Activated CD8-positive, alpha-beta memory T cell treated with anti-CD3 and anti-CD28 coated beads for 48 hours (primary cell): ENCODE measurements at places on chromosomes 1 and 21.

- DNase-seq: no peak
These were observed 13.1 kb downstream of the FAM78B start for GRCh38 chr1:166153525-166154314.

DNA sequence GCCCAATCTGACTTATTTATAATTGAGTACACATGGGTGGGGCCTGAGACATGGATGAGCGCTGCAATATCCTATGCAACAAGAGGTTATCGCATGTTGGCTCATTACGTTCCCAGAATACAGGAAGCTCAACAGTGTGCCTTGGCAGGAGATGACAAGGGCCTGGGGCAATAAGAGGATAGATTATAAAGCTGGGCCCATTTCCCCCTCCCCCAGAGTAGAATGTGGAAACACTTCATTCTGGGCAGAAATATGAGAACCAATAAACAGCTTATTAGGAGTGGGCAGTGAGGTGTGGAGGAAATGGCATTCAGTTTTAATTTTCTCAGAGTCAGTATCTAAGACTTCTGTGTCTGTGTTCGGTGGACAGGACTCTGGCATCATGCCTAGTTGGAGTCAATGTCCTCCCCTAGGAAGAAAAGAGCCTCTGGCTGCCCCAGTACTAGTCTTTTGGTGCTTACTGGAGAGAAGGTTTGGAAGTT, 92.8 kb downstream of the PIK3R3 start:
- DNase-seq: no peak

- DNase-seq: no peak
These were observed 104.9 kb downstream of the CRYAA start for GRCh38 chr21:43273708-43274021.

DNA sequence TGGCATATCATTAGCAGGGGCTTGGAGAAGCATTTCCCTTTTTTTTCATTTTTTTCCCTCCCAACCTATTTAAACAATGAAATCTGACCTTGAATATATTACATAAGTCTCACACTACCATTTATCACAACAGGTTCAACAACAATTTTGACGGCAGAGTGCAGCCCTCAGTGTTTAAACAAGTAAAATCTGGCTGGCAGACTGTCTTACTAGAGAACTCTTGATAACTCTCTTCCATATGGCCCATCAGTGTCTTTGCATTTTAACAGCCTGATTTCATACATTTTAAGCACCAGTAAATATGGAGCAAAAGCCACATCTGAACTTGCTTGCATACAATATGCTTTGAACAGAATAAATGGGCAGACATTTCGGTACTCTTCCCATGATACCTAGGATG, 213.0 kb downstream of the KCTD3 start:
- no peak for DNase-seq

DNA sequence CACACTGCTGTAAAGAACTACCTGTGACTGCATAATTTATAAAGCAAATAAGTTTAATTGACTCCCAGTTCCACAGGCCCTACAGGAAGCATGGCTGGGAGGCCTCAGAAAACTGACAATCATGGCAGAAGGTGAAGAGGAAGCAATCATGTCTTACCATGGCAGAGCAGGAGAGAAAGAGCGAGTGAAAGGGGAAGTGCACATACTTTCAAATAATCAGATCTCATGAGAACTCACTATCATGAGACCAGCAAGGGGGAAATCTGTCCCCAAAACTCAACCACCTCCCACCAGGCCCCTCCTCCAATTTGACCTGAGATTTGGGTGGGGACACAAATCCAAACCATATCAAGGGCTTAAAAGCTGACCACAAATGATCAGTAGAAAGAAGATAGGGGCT, 493.2 kb downstream of the PTPRC start:
- no peak for DNase-seq

- no peak for DNase-seq
These were observed 33.6 kb downstream of the CAMK1G start for GRCh38 chr1:209617047-209617673.

DNA sequence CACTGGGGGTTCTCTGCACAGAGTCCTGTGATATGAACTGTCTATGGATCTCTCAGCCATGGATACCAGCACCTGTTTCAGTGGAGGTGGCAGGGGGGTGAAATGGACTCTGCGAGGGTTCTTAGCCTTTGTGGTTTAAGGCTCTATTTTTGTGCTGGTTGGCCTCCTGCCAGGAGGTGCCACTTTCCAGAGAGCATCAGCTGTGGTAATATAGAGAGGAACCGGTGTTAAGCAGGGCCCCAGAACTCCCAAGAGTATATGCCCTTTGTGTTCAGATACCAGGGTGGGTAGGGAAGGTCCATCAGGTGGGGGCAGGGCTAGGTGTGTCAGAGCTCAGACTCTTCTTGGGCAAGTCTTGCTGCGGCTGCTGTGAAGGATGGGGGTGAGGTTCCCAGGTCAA, 330.0 kb upstream of the PLD5 start:
- no peak for DNase-seq

DNA sequence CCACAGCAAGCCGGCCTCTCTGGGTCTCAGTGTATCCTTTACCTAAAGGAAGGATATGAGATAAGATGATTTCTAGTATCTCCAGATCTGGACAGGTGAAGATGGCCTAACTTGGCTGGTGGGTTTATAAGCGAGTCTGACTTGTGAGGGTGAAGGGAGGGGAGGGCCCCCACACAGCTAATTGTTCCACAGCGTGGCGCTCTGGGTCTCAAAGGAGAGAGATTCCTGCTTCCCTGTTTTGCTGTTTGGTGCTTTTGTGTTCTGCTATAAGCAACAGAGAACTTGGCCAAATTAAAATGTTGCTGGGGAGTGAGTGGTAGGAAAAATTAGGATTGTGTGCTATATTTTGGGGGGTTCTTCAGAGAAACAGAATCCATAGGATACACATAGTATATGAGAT, 28.9 kb upstream of the NLRP3 start:
- DNase-seq: no peak

- DNase-seq: no peak
These were observed 18.8 kb downstream of the JUN start for GRCh38 chr1:58765006-58765405.

GRCh38 chr21:39673736-39674135, 61.0 kb downstream of the B3GALT5 start:
- no peak for DNase-seq

- DNase-seq: no peak
These were observed 1.1 kb downstream of the IGFN1 start for GRCh38 chr1:201191653-201192260.

DNA sequence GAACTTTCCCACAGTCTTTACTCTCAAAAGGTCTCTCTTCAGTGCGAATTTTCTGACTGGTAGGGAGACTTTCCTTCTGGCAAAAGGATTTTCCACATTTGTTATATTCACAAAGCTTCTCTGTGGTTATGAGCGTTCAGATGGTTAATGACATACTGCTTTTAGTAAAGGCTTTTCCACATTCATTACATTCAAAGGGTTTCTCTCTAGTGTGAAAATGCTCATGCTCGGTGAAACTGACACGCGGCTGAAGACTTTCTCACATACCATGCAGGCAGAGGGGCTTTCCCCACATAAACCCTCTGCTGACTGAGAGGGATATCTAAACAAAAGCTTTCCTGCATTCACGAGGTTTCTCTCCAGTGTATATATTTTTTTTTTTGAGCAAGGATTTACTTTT, 9.9 kb upstream of the KLF18 start:
- no peak for DNase-seq

DNA sequence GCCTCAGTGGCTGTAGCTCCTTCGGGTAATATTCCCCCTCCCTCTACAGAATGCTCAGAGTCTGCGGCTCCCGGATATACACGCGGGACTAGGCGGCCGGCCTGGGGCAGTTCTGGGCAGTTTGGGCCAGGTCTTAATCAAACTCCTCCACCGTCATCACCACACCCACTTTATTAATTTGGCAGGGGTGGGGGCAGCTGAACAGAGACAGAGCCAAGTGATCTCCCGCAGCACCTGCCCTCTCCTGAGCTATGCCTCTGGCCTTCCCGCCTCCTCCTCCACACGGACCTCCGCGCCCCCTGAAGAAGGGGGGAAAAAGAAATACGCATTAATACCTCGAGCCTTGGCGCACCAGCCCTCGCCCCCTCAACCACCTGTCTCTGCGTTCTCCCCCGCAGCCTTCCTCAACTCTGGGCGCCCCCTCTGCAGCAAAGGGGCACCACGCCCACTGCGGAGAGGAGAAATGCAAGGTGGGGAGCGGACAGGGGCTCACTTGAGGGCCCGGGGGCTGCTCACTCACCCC, 42.6 kb downstream of the CD34 start:
- DNase-seq: no peak

DNA sequence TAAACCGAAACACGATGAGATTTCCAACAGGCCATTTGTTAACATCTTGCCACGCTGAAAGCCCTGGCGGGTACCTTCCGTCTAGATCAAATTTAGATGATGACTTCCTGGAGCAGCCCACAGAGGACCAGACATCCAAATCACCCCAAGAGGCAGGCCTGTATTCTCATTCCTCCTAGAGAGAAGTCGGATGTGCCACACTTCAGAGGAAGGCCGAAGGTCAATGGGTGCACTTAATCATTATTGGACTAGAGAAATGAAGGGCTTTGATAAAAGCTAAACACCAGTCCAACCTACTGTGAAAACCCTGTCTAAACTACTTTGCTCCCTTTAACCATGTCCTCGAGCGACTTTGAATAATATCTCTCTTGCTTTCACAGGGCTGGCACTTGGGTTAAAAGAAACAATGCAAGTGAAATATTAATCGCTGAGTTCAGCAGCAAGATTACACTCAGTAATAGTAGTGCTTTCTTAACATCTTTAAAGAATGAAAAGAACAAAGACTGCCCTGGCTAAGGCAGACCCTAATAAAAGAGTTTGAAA, 76.5 kb downstream of the BCAR3 start:
- DNase-seq: no peak

DNA sequence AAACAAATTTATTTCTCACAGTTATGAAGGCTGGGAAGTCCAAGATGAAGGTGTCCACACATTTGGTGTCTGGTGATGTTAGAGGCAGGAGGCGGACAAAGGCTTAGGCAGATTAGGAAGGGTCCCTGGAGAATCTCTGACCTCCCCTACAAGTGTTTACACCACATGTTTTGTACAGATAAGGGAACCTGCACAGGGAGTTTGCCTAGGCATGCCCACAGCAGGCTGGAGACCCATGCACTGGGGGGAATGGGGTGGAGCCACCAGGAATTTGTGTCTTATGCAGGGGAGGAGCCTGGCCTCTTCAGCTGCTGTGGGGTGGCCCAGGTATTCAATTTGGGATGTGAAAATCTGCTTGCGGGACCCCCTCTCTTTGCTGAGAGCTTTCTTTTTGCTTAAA, 131.3 kb downstream of the PATJ start:
- no peak for DNase-seq

DNA sequence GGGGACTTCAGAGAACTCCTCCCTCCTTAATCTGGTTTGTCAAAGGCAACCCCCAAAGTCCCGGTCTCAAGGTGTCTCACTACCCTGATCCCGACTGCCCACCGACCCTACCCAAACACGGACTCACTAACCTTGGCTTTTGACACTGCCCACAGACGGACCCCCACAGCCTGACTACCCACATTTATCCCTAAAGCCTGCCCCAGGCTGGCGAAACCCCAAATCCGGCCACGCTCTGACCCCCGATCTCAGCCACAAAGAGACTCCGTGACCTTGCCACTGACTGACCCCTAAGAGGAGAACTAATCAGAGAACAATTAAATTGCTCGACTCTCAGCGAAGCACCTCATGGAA, 5.2 kb downstream of the ID3 start:
- DNase-seq: no peak

DNA sequence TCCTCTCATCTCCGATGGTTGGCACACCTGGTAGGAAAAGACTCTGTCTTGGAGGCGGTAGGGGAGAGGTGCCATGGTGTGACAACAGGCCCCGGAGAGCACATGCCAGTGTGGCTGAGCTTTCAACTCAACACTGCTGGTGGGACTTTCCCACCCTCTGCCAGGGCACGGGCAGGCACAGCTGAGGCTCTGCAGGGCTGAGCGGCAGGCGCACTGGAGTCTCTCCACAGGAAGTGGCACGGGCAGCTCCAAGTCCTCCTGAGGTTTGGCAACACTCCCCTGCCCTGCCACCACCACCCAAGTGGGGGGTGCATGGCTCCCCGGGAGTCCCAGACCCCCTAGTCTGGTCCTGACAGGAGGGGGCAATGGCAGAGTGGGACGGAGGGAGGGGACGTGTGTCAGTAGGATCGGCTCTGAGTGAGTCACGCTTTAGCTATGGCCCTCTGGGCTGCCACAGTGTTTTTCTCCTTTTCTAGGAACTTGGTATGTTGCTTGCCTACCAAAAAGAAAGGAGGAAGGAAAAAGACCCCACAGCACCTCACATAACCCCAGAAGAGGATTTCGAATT, 27.3 kb upstream of the EVA1B start:
- no peak for DNase-seq

DNA sequence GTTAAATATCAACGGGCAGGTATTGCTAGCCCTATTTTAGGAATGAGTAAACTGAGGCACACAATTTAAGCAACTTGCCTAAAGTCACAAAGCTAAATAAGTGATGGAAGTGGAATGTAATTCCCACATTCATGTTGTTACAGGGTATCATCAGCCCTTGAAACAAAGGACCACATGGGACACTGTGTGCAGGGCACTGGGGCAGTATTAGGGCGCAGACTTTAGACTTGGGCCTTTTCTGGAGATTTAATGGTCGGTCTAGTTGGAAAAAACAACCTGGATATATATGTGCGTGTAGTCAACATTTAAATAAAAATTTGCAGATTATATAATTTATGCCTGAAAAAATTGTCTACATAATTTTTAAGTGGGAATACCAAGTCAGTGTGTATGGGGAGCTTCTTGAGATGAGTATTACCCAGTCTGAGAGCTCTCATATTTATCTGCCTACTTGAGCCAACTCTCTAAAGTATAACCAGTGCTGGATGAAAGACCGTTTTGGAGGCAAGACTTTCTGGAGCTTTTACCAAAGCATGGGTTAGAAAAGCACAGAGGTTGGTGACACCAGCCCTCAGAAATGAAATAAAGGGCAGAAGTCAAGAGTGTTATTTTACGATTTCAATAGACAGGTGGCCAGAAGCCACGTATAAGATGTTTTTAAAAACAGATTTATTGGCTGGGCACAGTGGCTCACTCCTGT, 1.6 kb downstream of the KDM1A start:
- no peak for DNase-seq

DNA sequence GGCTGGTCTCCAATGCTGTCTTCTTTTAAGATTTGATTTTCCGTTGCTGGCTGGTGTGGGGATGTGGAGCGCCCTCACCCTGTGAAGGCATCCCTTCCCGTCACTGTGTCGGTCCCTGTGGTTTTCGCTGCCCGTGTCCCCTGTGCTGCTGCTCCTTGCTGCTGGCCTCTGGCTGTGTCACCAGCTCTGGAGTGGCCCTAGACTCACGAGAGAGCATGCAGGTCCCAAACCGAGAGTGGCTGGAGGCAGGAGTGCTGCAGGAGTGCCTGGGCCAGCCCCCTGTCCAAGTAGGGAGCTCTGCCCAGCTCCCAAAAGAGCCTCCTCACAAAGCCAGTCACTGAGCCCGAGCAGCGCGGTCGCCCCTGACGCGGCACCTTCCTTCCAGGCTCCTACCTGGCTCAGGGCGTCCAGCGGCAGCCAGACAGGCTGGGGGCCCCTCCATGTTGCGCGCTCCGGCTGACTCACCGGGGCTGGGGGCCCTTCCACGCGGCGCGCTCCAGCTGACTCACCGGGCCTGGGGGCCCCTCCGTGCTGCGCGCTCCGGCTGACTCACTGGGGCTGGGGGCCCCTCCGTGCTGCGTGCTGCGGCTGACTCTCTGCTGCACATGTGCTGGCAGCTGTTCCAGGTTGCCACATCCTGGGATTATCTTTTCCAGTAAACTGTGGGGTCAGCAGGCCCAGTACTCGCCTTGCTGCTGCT, 106.7 kb upstream of the COL6A1 start:
- DNase-seq: no peak

GRCh38 chr1:34787461-34788420, 5.1 kb upstream of the GJA4 start:
- no peak for DNase-seq
